ENCODE measurements at places on chromosomes 1 and 21. TPM values are rescaled to one million over a fixed set of nuclear protein-coding genes. Genes with fewer than 3 reads are reported as not detected.

DNA sequence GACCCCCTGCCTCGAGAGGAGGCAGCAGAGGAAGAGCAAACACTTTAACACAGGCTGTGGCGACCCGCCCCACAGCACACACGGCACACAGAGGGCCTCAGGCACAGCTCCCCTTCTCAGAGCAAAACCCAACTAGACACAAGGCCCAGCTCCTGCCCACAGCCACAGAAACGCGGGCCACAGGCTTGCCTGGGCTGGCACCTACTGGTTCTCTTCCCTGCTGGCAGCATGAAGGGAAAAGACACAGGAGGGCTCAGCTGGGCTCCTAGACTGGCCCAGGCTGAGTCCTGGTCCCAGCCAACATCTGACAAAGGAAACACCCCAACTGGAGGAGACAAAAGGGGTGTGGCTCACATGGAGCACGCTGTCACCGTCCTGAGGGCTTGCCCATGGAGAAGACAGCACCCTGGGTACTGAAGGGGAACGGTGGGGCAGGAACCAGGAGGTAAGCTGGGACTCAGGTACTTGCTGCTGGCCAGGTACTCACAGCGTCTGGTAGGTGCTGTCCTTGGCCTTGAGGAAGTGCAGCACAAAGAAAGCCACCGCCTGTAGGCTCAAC, 3.5 kb downstream of the CD164L2 start:
- H3K27ac ChIP-seq: no peak overlapping the region
- H3K4me1 ChIP-seq: peaks cover 22% of the 10 kb centered on the region
- H3K36me3 ChIP-seq: peaks cover 4% of the 10 kb centered on the region
- no peak overlapping the region for H3K4me3 ChIP-seq
- DNase-seq: no peak

AMY1C gene
- total RNA-seq: not detected

- no peak overlapping the region for H3K4me3 ChIP-seq
- no peaks in the 10 kb centered on the region for H3K36me3 ChIP-seq
- H3K4me1 ChIP-seq: peaks cover 8% of the 10 kb centered on the region
Measured at GRCh38 chr21:29085106-29085752, 11.8 kb upstream of the CCT8 start.

DNA sequence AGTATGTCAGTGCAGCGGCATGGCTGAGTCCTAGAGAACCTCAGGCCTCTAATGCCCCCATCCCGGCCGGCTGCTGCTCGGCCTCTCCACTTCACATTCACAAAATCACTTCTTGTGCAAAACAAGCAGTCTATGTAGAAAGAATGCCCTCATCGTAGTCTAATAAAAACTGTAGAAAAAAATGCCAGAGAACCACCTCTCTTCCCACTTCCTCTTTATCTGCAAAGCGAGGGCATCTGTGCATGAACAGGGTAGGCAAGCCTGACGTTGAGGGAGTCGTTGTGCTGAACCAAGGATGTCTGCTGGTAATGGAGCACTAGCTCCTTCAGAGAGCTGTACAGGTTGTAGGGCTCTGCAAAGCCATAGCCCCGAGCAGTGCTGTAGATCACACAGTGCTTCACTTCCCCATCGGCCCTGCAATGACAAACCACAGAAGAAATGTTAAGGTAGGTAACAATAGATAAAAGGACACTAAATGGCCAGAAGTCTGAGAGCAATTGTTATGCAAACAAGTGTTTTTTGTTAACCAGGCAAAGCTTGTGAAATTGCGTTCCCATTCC, 88.9 kb downstream of the PIK3R3 start:
- H3K4me3 ChIP-seq: no peak overlapping the region
- no peak overlapping the region for H3K27ac ChIP-seq
- H3K36me3 ChIP-seq: peaks cover 16% of the 10 kb centered on the region
- DNase-seq: no peak
- no peaks in the 10 kb centered on the region for H3K4me1 ChIP-seq

DNA sequence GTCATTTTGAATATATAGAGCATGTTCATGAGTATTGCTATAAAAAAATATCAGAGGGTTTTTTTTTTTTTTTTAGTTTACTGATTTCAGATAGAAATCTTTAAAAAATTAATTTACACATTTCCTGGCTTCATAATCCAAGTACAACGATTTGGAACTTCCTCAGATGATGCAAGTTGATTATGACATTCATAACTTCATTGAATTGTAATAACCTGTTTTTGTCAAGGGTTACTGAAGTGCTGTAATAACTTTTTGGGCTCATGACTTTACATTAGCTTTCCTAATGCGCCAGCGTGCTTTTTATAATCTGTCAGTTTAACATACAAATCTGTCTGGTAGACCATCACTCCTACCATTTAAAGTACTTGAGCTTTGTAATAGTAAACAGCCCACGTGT, 81.3 kb downstream of the SASS6 start:
- no peak overlapping the region for H3K27ac ChIP-seq
- H3K27me3 ChIP-seq: no peaks in the 10 kb centered on the region
- peaks cover 27% of the 10 kb centered on the region for H3K4me1 ChIP-seq
- no peak for DNase-seq
- H3K36me3 ChIP-seq: peaks cover 5% of the 10 kb centered on the region

DNA sequence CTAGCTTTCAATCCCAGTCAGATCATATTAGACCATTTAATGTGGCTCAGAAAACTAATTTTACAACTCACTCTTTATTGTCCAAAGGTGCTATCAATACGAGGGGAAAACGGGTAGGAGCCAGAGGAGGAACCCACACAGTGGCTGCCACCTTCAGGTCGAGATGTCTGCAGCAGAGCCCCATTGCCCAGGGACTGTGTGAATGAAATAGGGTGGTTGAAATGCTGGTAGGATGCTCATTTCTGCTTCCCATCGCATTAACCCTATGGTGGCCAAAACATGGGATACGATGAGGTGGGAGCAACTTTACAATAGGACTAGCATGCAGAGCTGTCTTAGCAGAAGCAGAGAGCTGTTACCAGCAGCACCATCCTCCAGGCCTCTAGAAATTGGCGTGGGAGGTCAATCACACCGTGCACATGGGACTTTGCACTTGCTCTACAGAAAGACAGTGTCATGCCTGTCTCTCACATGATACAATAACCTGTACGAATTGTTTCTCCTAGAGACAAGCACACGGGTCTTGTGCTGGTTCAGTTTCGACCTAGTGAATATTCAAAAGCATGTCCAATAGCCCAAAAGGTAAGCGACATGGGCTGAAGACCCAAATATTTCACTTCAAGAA, 69.5 kb upstream of the DESI2 start:
- H3K36me3 ChIP-seq: no peaks in the 10 kb centered on the region
- H3K4me3 ChIP-seq: no peak overlapping the region
- no peak for DNase-seq
- H3K27me3 ChIP-seq: no peaks in the 10 kb centered on the region
- H3K4me1 ChIP-seq: peaks cover 3% of the 10 kb centered on the region

GRCh38 chr1:175882192-175882591, 138.8 kb upstream of the TNR start:
- no peak for DNase-seq
- no peaks in the 10 kb centered on the region for H3K36me3 ChIP-seq
- H3K4me3 ChIP-seq: no peak overlapping the region
- peaks cover 17% of the 10 kb centered on the region for H3K4me1 ChIP-seq

GRCh38 chr1:93078203-93078602, 880 bp upstream of the MTF2 start:
- peaks cover 14% of the 10 kb centered on the region for H3K27me3 ChIP-seq
- peak overlapping the region; percentile 100 for H3K4me3 ChIP-seq
- H3K36me3 ChIP-seq: peaks cover 11% of the 10 kb centered on the region
- no peak for DNase-seq

- H3K4me1 ChIP-seq: peaks cover 8% of the 10 kb centered on the region
- H3K36me3 ChIP-seq: peaks cover 20% of the 10 kb centered on the region
- no peak overlapping the region for H3K27ac ChIP-seq
Measured at GRCh38 chr1:113125517-113125916, 52.5 kb downstream of the LRIG2 start.

- no peaks in the 10 kb centered on the region for H3K36me3 ChIP-seq
- H3K27ac ChIP-seq: no peak overlapping the region
- no peak overlapping the region for H3K4me3 ChIP-seq
- no peaks in the 10 kb centered on the region for H3K4me1 ChIP-seq
Measured at GRCh38 chr1:2564815-2565374, 8.7 kb downstream of the TNFRSF14 start.

FCMR gene
- 8.4 TPM for total RNA-seq
